H54 (cell line): ENCODE measurements at places on chromosomes 11 and 22.

- DNase-seq = no peak
These were observed 1.2 kb upstream of the PTPN5 start for GRCh38 chr11:18792827-18793226.

GRCh38 chr11:1746511-1746931 is 3.9 kb downstream of the IFITM10 start:
- DNase-seq = no peak

- DNase-seq = no peak
These were observed 13.9 kb downstream of the SLC25A17 start for GRCh38 chr22:40805239-40805638.

GRCh38 chr11:115693002-115693401 is 188.8 kb upstream of the CADM1 start:
- no peak for DNase-seq
